ENCODE measurements at places on chromosomes 13 and 19.

GRCh38 chr19:5131031-5131505 is 162.2 kb downstream of the KDM4B start:
- DNase-seq: no peak

DNA sequence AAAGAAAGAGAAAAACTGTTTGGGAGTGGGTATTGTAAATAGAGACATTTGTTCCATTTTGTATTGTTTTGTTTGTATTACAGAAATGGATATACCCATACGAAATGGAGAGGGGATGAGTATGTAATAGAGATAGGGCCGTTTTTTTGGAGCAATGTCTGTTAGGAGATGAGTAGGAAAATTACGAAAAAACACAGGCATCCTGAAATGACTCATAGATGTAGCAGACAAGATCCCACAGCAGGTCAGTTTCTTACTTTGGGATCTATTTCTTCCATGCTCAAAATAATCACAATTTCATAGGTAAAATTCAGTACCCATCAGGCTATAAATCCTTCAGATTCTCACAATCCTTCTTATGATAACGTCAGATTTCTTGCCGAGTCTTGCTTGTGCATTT is 779.4 kb upstream of the SLITRK1 start:
- DNase-seq: no peak

DNA sequence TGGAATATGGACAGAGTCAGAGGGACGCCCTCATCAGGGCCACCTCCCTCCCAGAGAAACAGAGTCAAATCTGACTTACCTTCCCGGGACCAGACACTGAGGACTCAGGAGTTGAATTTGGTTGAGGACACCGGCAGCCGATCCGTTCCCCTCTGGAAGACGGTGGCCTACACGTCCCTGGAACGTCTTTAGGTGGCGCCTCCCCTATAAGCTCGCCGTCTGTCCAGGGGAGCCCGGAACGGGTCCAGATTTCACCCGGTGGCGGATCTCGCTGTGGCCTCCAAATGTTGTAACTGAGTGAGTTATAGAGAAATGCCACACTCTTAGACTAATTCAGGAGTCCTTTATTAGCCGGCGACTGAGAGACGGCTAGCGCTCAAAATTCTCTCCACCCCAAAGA is 9.0 kb downstream of the TNFSF14 start:
- DNase-seq: no peak

- DNase-seq: no peak
These were observed 327.3 kb downstream of the COG6 start for GRCh38 chr13:39982745-39983144.

DNA sequence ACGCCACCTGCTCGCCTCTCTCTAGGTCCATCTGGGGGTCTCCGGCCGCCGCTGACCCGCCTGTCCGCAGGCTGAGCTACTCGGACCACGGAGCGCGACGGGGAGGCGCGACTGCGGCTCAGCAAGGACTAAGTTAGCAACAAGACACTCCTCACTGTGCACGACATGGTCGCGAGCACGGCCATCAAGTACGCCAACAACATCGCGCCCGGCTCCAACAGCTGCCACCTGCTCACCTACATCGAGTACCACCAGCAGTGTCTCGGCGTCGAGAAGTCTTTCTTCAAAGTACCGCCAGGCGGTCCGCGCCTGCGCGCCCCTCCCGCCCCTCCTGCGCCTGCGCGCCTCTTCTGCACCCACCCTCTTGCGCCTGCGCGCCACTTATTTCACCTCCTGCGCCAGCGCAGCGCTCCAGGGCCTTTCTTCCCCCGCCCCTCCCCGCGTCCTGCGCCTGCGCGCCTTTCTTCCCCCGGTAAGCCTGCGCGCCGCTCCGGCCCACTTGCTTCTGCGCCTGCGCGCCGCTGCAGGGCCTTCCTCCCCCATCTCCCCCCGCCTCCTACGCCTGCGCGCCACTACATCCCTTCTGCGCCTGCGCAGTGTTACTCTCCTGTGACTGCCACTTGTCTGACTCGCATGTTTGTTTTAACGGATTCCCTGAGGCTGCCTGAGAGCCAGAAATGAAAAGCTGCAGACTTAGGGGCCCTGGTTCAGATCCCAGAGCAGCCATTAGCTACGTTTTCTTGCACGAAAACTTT is 64.0 kb downstream of the ACSBG2 start:
- peak; percentile 99 for DNase-seq
